ENCODE measurements at places on chromosomes 4 and X. TPM values are rescaled to one million over a fixed set of nuclear protein-coding genes. Genes with fewer than 3 reads are reported as not detected.

The XG gene
- total RNA-seq = 0.57 TPM

The RAI2 gene
- under 0.01 TPM for total RNA-seq

The IL13RA1 gene
- 51.6 TPM for total RNA-seq

The GPR82 gene
- total RNA-seq = not detected

The TRMT10A gene
- total RNA-seq = 5.7 TPM

The REPS2 gene
- 0.14 TPM for total RNA-seq

The ODAM gene
- total RNA-seq = not detected

The EOLA1 gene
- total RNA-seq = 13.8 TPM

The TMSB15A gene
- 1.0 TPM for total RNA-seq
